ENCODE measurements at places on chromosomes 6 and 20.

GRCh38 chr6:89002523-89002922, 39.1 kb upstream of the RNGTT start:
- DNase-seq = no peak
- no peak overlapping the region for H3K27ac ChIP-seq
- H3K36me3 ChIP-seq = no peaks in the 10 kb centered on the region
- H3K4me1 ChIP-seq = no peaks in the 10 kb centered on the region
- H3K4me3 ChIP-seq = no peak overlapping the region
- no peaks in the 10 kb centered on the region for H3K27me3 ChIP-seq

GRCh38 chr6:150898399-150899170, 33.1 kb downstream of the MTHFD1L start:
- H3K4me3 ChIP-seq = no peak overlapping the region
- no peaks in the 10 kb centered on the region for H3K27me3 ChIP-seq
- H3K36me3 ChIP-seq = no peaks in the 10 kb centered on the region

- DNase-seq = no peak
- H3K4me1 ChIP-seq = no peaks in the 10 kb centered on the region
- no peak overlapping the region for H3K4me3 ChIP-seq
Observed at GRCh38 chr6:7761051-7761450, 35.2 kb downstream of the BMP6 start.

DNA sequence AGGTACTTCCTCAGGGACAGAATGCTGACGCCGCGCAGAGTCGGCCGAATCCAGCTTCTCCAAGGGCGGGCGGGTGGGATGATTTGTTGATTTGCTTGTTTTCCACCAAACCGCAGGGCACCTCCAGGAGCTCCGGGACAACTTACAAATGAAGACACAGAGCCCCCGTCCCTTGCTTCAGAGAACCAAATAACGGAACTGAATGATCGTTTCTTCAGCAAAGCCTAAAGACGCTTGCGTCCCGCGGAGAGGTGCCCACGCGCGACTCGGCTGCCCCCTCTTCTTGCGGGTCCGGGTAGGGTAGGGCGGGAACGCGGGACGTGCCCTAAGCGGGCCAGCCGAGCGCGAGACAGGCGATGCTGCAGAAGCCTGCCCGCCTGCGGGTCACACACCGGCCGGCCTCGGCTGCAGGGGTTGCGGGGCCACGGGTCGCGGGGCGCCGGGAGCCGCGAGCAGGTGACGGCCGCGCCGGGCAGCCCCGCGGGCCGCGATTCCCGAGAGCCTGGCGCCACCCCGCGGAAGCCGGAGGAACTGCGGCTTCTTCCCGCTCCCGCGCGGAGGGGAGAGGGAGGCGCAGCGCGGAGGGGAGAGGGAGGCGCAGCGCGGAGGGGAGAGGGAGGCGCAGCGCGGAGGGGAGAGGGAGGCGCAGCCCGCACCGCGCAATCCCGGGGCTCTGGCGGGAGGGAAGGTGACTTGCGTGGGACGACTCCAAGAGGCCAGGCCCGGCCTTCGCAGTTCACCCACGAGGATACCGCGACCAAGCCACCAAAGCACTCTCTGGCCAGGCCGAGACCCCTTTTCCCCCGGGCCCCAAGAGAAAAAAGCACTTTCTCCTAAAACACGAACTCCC, 7.7 kb upstream of the FOXF2 start:
- H3K36me3 ChIP-seq = no peaks in the 10 kb centered on the region
- peaks cover 8% of the 10 kb centered on the region for H3K4me1 ChIP-seq
- DNase-seq = peak; percentile 19
- H3K4me3 ChIP-seq = no peak overlapping the region
- peaks cover 52% of the 10 kb centered on the region for H3K27me3 ChIP-seq

GRCh38 chr6:154561750-154562149, 51.3 kb upstream of the CNKSR3 start:
- H3K36me3 ChIP-seq = no peaks in the 10 kb centered on the region
- H3K27me3 ChIP-seq = no peaks in the 10 kb centered on the region
- H3K27ac ChIP-seq = no peak overlapping the region
- H3K4me3 ChIP-seq = no peak overlapping the region

- peaks cover 26% of the 10 kb centered on the region for H3K27me3 ChIP-seq
- H3K27ac ChIP-seq = no peak overlapping the region
- peaks cover 13% of the 10 kb centered on the region for H3K4me1 ChIP-seq
- no peaks in the 10 kb centered on the region for H3K36me3 ChIP-seq
Observed at GRCh38 chr6:27312950-27313271, 838 bp upstream of the POM121L2 start.

- no peak overlapping the region for H3K27ac ChIP-seq
- H3K36me3 ChIP-seq = no peaks in the 10 kb centered on the region
- no peak for DNase-seq
Observed at GRCh38 chr6:25302677-25303128, 23.5 kb downstream of the CARMIL1 start.

DNA sequence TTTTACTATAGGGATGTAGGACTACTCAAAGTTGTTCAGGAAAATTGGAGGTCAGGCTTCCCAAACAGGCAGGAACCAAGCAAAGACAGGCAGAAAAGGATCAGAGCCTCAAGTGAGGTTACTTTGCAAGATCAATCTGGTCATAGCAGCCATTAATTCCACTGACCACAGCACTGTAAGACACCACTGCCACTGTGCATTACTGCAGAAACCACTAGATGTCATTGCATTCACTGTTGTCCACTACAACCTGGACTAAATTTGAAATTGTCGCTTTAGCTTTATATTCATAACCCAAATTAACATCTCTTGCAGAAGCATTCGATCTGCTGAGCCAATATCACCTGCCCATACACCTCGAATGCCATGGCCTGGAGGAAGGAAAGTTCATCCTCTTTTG, 126.9 kb upstream of the UFL1 start:
- H3K4me3 ChIP-seq = no peak overlapping the region
- no peak for DNase-seq
- no peaks in the 10 kb centered on the region for H3K36me3 ChIP-seq
- H3K27ac ChIP-seq = no peak overlapping the region

DNA sequence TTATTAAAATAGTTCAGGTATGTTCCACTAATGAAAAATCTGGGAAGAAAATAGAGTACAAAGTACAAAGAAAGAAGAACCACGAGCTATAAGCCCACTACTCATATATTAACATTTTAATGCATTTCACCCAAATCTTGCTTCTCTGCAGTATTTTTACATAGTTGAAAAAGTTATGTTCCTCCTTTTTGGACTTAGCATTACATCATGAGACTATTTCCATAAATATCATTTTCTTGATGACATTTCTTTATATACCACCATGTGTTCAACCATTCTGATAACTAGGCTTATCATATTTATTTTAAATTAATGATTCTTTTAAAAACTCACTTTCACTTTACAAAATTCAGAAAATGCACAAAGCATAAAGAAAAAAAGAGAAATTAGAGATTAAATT, 3.0 kb downstream of the IPCEF1 start:
- H3K27me3 ChIP-seq = no peaks in the 10 kb centered on the region
- no peak overlapping the region for H3K27ac ChIP-seq
- no peak for DNase-seq
- H3K4me1 ChIP-seq = no peaks in the 10 kb centered on the region

- no peak overlapping the region for H3K27ac ChIP-seq
- H3K27me3 ChIP-seq = no peaks in the 10 kb centered on the region
- no peaks in the 10 kb centered on the region for H3K36me3 ChIP-seq
- peaks cover 13% of the 10 kb centered on the region for H3K4me1 ChIP-seq
- no peak overlapping the region for H3K4me3 ChIP-seq
- no peak for DNase-seq
Observed at GRCh38 chr20:47531458-47531857, 29.8 kb downstream of the NCOA3 start.

DNA sequence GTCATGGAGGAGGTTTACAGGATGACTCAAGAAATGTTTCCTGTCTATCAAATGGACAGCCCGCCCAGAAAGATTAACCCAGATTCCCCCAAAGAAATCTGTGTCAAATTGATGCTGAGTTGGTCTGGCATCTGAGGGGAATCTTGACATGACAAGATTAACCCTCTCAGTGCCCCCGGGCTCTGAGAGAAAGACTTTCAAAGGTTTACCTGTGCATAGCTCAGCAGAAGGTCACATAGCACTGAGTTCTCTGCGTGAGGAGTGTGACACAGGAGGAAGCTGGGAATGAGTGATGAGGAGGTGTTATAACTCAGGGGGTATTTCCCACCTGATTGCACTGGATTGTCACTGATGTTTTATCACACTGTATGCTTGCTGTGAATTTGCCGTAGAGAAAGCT, 601.2 kb downstream of the DHX35 start:
- H3K27me3 ChIP-seq = no peaks in the 10 kb centered on the region
- H3K4me3 ChIP-seq = no peak overlapping the region
- no peak for DNase-seq
- no peaks in the 10 kb centered on the region for H3K36me3 ChIP-seq
- H3K27ac ChIP-seq = no peak overlapping the region
- H3K4me1 ChIP-seq = no peaks in the 10 kb centered on the region

DNA sequence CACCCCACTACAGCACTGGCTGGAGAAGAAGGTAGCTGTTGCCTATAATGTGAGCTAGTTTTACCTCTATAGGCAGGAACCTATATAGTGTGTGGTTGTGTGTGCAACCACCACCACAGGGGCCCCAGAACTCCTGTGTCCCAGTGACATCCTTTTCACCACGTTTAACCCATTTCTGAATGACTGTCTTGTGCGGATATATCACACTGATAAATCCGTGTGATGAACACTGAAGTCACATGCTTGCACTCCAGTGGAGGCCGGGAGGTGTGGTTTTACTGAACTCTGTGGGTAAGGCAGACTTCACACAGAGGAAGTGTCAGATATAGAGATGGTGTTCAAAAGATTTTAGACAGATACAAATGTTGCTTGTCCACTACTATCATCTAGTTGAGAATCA, 32.5 kb downstream of the SDHAF4 start:
- DNase-seq = no peak
- H3K27me3 ChIP-seq = no peaks in the 10 kb centered on the region
- no peak overlapping the region for H3K4me3 ChIP-seq
- no peak overlapping the region for H3K27ac ChIP-seq

- no peaks in the 10 kb centered on the region for H3K4me1 ChIP-seq
- DNase-seq = no peak
- no peak overlapping the region for H3K4me3 ChIP-seq
- H3K27ac ChIP-seq = no peak overlapping the region
- no peaks in the 10 kb centered on the region for H3K27me3 ChIP-seq
Observed at GRCh38 chr6:5112066-5112799, 27.1 kb downstream of the PPP1R3G start.

DNA sequence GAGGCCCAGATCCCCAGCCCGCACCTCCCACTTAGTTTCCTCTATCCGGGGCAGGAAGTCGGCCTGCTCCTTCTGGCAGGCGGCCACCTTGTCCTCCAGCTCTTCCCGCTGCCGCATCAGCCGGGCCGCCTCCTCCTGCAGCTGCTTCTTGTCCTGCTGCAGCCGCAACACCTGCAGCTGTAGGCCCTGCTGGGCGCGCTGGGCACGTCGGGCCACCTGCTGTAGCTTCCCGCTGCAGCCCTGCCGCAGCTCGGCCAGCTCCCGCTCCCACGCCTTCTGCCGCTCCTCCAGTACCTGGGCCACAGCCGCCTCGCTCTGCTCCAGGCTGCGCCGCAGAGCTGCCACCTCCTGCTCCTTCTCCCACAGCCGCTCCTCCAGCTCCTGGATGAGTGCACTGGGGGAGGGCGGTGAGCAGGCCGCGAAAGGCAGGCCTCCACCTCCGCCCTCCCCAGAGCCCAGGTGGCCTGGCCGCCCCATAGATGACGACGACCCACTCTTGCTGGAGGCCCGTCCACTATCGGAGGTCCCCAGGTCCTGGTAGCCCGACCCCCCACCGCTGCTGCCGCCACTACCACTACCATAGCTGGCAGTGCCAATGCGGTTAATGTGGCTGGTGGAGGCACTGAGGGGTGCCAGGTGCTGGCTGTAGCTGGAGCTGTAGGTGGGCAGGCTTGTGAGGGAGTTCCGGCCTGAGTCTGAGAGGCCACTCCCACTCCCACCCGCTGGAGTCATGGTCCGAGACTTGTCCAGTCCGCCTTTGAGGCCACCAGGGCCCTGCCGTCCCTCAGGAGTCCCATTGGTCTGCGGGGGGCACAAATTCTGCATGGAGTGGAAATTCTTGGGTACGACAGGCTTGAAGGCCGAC, 6.0 kb upstream of the FASTKD5 start:
- DNase-seq = no peak
- peaks cover 3% of the 10 kb centered on the region for H3K27me3 ChIP-seq
- H3K27ac ChIP-seq = no peak overlapping the region

GRCh38 chr6:71034563-71035345, 77.9 kb upstream of the B3GAT2 start:
- H3K4me1 ChIP-seq = no peaks in the 10 kb centered on the region
- H3K27ac ChIP-seq = no peak overlapping the region
- H3K36me3 ChIP-seq = no peaks in the 10 kb centered on the region
- H3K4me3 ChIP-seq = no peak overlapping the region

GRCh38 chr20:46020555-46020954, 8.5 kb upstream of the SLC12A5 start:
- H3K27ac ChIP-seq = no peak overlapping the region
- no peaks in the 10 kb centered on the region for H3K36me3 ChIP-seq
- H3K4me3 ChIP-seq = no peak overlapping the region
- peaks cover 14% of the 10 kb centered on the region for H3K27me3 ChIP-seq
- peaks cover 17% of the 10 kb centered on the region for H3K4me1 ChIP-seq

DNA sequence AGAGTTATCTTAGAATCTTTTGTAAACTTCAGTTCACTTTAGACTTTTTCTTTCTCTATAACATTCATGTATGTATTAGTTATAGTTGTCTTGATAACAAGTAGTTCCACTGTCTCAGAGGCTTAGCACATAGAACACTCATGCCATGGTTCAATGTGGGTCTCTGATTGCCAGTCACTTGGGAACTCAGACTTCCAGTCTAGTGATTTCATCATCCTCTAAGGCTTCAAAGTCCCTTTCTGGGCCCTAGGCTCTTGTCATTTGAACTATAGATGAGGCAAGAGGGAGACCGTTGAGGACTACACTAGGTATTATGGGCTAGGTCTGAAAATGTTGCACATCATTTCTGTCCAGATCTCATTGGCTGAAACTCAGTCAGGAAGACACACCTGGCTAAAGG, 8.4 kb upstream of the EEF1E1 start:
- H3K4me1 ChIP-seq = no peaks in the 10 kb centered on the region
- H3K27me3 ChIP-seq = no peaks in the 10 kb centered on the region
- no peak overlapping the region for H3K4me3 ChIP-seq
- H3K27ac ChIP-seq = no peak overlapping the region
- DNase-seq = no peak

- H3K27me3 ChIP-seq = no peaks in the 10 kb centered on the region
- H3K27ac ChIP-seq = no peak overlapping the region
- H3K4me1 ChIP-seq = no peaks in the 10 kb centered on the region
- H3K36me3 ChIP-seq = no peaks in the 10 kb centered on the region
- DNase-seq = no peak
- H3K4me3 ChIP-seq = no peak overlapping the region
Observed at GRCh38 chr20:4155953-4156352, 140.6 kb upstream of the RNF24 start.

DNA sequence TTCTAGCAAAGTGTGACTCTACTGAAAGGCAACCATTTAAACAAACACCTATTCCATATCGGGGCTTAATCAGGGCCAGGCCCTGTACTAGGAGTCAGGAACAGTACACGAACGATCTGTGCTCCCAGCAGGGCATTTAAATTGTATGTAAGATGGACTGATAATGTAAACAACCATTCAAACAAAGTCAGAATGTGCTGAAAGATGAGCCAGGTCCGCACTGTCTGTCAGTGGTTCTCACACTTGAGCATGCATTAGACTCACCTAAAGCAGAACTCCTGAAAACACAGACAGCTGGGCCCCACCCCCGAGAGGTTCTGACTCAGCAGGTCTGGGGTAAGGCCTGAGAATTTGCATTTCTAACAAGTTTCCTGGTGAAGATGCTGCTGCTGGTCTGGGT, 81.6 kb downstream of the PXDC1 start:
- H3K27me3 ChIP-seq = no peaks in the 10 kb centered on the region
- no peak overlapping the region for H3K4me3 ChIP-seq
- DNase-seq = no peak
- H3K27ac ChIP-seq = no peak overlapping the region
- H3K36me3 ChIP-seq = no peaks in the 10 kb centered on the region
- H3K4me1 ChIP-seq = no peaks in the 10 kb centered on the region
